GF-D8 (cell line): ENCODE measurements at places on chromosomes 13 and 19.

DNA sequence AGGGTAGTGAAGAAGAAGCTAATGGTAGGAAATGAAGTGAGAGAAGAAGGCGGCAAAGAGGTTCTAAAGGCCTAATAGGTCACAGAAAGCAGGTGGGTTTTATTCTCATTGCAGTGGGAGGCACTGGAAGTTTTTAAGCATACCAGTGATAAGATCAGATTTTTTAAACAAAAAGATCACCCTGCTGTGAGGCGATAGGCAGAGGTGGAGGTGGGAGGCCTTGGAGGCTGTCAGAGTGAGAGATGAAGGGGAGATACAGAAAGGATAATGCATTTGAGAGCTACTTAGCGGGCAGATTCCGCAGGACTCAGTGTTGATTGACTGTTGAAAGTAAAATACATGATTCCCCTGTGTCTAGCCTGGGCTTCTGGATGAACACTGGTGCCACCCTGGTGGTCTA, 116.7 kb upstream of the FRY start:
- no peak for DNase-seq

DNA sequence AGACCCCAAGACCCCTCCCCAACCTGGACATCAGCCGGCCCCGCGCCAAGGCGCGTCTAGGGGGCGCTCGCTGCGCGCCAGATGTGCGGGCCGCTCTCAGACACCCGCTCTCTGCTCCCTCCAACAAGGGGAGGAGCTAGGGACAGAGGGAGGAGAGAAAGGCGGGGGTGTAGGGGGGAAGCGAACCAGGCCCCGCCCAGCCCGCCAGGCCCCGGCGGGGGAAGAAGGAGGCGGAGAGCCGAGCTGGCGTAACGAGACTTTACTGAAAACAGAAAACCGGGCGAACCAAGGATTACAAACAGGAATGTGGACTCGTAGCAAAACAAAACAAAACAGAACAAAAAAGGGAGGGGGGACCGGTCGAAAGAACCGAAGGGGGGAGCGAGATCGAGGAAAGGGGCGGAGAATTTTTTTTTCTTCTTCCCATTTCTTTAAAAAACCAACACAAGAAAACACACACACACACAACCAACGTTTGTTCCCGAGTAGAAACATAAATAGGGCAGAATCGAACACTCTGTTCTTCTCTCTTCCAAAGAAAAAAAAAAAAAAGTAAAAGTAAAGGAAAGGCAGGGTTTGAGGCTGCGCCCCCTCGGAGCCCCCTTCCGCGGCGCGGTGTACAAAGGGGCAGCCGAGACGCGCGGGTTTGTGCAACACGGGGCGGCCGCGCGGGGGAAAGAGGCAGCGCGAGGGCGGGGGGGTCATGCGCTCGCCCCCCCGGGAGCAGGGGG, 1.7 kb downstream of the JUND start:
- peak; percentile 85 for DNase-seq

GRCh38 chr19:56603829-56604228, 8.7 kb downstream of the ZNF71 start:
- no peak for DNase-seq

GRCh38 chr19:3084943-3085342, 9.2 kb upstream of the GNA11 start:
- DNase-seq, result no peak

GRCh38 chr19:16608290-16608739, 19.7 kb downstream of the MED26 start:
- DNase-seq, result no peak

- peak; percentile 61 for DNase-seq
Observed at GRCh38 chr13:49791315-49791710, 1.2 kb downstream of the KPNA3 start.

GRCh38 chr13:95382411-95382810, 81.2 kb upstream of the ABCC4 start:
- no peak for DNase-seq

GRCh38 chr19:1512671-1513498, at the start of gene ADAMTSL5:
ADAMTSL5 (minus strand) TSS chr19:1513019; CDS start chr19:1510943, 2,076 bp downstream.
- DNase-seq, result no peak

DNA sequence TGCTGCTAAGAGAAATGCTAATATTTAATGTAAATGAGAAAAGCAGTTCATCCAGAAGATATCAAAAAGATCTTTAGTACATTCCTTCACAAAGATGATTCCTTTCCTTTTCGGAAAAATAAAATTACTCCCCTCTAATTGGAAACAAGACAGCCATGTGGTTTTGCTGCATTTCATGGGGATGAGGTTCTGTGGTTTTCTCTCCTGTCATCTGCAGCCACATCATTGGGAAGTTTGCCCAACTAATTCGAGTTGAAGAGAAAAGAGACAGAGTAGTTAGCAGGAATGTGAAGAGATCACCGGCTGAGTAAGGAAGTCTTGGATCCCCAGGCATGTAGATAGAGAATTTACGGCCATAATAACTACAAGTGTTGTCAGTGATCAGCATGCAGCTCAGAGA, 122.1 kb downstream of the CYSLTR2 start:
- DNase-seq, result no peak

GRCh38 chr19:7629347-7630054, at the start of the genes PET100 and XAB2:
PET100 (plus strand) TSS chr19:7629793; CDS start chr19:7629834, 41 bp downstream.
XAB2 (minus strand) TSS chr19:7629545; CDS start chr19:7629527, 18 bp downstream.
- DNase-seq, result peak; percentile 97

GRCh38 chr13:100124265-100124664, 35.4 kb downstream of the PCCA start:
- no peak for DNase-seq
